Naive thymus-derived CD4-positive, alpha-beta T cell (primary cell): ENCODE measurements at places on chromosomes 4 and X.

DNA sequence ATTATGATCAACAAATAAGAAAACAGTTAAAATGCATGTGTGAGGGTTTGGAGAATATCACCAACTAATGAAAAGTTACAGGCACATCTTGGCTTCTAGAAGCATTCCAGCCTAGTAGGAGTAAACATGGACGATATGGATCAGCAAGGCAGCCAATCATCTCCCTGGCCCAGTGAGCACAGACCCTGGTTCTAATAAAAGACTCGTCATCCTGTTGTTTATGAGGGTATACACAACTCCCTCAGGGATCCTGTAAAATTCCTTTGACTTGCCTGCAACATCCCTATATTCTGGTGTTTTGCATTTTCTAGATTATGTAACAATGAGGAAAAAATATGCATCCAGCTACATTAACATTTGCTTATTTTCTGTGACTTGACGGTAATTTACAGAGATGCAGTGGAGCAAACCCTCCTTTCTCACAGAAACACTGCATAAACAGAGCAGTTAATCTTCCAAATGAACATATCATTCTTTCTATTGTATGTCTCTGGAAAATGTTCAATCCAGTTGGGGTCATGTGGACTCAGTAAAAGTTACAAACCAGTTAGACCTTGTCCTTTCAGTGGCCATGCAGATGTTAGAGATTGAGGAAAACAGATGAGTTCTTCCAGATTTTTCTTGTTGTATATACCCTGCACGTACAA is 88.9 kb upstream of the NDP start:
- DNase-seq = no peak

GRCh38 chrX:50183891-50184290 is 16.9 kb downstream of the AKAP4 start:
- no peak for DNase-seq

DNA sequence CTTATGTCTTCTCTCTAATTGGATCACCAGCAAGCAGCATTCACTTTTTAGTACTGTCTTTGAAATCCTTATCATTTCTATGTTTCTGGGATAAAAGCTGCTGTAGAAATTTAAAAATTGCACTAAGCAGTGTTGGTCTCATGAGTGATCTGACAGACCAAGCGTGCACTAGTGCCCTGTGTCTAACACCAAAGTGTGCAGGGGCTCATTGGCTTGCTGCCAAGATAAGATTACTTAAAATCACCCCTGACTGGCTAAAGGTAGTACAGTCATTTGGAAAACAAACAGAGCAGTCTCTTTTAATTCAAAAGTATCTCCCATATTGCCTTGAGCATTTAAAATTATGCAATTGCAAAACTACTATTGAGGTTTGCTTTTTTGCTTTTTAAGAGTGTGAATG is 304.6 kb downstream of the ARAP2 start:
- DNase-seq = no peak

DNA sequence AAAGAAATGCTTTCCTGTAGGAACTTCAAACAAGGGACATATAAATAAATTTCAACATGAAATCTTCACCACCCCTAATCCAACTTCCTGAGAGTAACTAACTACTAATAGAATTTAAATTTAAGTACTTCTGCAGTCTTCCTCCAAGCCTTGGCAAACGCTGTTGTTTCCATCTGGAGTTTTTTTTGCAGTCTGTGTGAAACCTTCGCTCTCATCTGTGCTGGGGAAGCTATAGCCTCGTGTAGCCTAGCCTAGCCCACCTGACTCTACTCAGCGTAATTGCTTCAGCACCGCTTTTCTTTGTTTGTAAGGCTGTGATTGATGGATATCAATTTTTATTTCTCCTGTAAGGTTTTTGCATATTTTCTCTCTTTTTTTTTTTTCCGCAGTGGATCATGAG is 30.9 kb downstream of the STOX2 start:
- DNase-seq = no peak

GRCh38 chr4:123064390-123064789 is 142.0 kb upstream of the NUDT6 start:
- DNase-seq = no peak

GRCh38 chr4:7960790-7961655 is 21.4 kb upstream of the AFAP1 start:
- peak; percentile 25 for DNase-seq

DNA sequence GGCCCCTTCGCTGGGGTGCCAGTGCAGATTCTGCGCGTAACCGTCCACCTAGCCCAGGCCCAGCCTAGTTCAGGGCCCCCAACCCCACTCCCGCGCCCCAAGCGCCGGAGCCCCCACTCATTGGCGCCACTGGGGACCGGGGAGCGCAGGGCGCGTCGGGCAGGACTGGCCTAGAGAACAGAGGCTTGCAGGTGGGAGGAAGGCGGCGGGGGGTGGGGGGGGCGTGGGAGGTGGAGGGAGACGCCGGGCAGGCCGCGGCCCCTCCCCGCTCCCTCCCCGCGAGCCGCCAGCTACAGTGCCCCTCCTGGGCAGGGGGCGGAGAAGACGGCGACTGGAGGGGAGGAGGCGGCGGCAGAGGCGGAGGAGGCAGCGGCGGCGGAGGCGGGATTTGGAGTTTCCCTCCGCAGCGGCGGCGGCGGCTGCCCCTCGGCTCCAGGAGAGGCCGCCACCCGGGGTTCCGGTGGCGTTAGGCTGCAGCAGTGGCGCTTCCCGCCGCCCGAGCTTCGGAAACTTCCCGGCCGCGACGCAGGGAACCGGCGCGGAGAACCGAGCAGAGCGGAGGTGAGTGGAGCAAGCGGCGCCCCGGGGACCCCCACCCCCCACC is 4.8 kb upstream of the DUSP9 start:
- no peak for DNase-seq

DNA sequence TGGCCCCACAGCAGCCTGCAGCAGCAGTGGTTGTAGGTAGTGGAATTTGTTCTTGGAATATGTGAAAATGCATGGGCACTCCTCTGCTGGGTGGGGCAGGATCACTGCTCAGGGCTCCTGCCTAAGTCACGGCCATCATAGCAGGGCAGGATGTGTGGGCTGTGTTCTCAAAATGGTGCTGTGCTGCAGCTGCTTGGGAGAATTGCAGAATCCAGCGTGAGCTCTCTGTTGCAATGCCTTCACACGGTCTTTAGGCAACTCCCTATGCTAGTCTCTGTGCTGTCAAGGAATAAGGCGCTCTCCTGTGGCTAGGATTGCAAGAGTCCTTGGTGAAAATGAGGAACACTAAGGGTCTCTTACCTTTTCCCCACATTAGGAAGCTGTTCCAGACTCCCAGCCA is 42.9 kb downstream of the F8 start:
- no peak for DNase-seq

- no peak for DNase-seq
Measured at GRCh38 chr4:180926277-180926676, 1316.9 kb upstream of the TENM3 start.

DNA sequence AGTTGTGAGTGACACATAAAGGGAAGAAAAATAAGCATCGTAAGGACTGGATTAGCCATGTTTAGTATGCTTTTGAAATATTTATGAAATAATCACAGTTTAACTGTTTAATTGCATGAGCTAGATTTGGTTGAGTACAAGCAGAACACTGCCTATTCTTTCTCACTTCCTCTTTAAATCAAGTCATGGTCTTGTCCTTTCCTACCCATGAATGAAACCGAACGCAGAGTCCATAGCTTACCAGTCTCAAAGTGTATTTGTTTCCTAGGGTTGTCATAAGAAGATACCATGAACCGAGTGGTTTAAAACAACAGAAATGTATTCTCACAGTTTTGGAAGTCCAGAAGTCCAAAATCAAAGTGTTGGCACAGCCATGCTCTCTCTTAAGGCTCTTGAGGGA is 684.0 kb upstream of the MAGEB2 start:
- no peak for DNase-seq

DNA sequence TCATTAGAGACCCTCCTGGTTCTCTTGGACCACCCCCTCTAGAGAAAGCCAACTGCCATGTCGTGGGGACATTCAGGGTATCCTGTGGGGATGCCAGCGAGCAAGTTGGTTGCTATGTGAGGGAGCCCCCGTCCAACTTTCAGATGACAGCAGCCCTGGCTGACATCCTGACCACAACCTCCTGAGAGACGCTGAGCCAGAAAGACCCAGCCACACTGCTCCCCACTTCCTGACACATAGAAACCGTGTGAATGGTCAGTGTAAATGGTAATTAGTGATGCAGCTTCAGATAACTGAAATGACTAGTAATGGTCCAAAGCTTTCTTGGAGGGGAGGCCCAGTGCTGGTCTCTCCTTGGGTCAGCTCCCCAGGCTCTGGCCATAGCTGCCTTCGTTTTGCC is 10.8 kb downstream of the CLCN4 start:
- DNase-seq = no peak

- no peak for DNase-seq
Measured at GRCh38 chr4:132218406-132218805, 930.7 kb upstream of the PCDH10 start.

DNA sequence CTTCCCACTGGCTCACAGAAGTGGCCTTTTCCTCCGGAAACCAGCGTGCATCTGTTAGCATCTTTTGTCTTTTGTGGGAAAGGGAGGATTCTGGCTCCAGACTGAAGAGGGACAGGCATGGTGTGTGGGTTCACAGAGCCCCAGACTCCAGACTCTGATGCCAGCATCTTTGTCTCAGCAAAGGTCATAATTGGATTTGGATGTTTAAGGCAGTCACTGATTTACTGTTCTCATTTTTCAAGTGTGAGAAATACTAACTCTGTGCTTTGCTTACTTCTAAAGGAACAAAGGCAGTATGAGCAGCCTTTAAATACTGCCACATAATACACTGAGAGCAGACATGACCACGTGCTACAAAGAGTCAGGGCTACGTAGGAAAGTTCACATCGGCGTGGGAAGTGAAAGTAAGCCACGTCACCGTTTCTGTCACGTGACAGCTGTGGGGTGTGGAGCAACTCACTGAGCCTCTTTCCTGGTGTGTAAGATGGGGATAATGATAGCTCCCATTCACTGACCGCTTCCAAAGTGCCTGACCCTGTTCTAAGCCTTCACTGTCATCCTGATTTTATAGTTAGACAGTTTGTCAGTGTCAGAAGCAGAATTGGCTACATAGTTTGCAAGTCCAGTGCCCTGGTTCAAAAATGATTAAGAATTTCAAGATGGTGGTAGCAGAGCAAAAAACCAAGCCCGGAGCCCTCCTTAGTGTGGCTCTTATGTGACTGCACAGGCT is 24.8 kb upstream of the TMSB4X start:
- peak; percentile 88 for DNase-seq

GRCh38 chr4:82437285-82438005 is 7.1 kb downstream of the ENOPH1 start:
- no peak for DNase-seq

DNA sequence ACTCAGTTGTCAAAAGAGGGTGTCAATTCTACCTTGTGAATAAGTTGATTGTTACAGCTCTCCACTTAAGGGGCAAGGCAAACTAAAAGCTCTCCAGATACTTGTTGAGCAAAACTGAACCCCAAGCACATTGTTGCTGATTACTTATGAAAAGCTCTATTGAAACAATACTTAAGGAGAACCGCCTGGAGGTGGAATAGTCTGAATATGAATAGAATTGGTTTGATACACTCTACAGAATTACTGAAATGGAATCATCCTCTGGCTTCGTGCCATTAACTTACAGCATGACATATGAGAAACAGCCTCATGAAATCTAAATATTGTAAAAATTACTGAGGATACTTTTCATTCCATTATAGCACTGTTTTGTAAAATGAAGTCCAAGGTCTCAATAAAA is 127.0 kb upstream of the SH3RF1 start:
- DNase-seq = no peak
